T-helper 2 cell treated with Interferon-gamma antibody and Interleukin-4, amounts not matched to agents 5 μg/mL and 100 μg/mL, for 36 hours (primary cell): ENCODE measurements at places on chromosomes 6 and 20.

GRCh38 chr6:41587131-41587879 lies 41.1 kb downstream of the FOXP4 start:
- DNase-seq, result no peak

GRCh38 chr6:98847779-98848538 lies 13.6 kb downstream of the POU3F2 start:
- DNase-seq, result no peak

DNA sequence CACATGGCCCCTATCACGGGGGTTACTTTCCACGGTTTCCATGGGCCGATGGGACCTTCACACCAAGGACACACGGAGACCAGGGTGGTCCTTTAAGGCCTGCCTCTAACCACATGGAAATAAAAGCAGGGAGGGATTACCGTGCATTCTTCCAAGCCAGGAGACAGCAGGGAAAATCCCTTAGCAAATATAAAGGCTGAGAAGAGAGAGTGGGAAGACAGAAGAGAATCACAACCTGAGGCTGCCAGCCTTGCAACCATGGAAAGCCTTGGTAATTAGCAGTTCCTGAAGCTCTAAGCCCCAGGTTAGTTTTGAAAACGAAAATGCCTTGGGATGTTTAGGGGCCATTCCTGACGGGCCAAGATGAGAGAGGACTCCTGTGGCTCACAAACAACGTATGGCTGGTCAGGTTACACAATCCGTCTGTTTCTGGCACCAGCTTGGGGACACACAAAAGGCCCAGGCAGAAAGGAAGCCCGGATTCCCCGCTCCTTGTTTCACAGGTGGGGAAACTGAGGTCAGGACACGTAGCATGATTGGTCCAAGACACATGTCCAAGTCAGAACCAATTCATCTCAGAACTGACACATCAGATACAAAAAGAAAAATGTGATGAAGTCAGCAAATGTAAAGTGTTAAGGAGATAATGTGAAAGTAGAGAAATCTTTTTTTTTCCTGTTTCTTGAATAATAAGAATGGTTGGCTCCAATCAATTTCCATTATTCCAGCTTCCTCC lies 2.8 kb downstream of the PREX1 start:
- no peak for DNase-seq

GRCh38 chr6:170388113-170388512 lies 81.6 kb downstream of the FAM120B start:
- DNase-seq, result no peak

- peak; percentile 45 for DNase-seq
Measured at GRCh38 chr6:35718911-35719381, 17.9 kb upstream of the ARMC12 start.

- no peak for DNase-seq
Measured at GRCh38 chr6:97053643-97054411, 129.3 kb downstream of the KLHL32 start.

- DNase-seq, result peak; percentile 58
Measured at GRCh38 chr6:13873288-13874190, 51.2 kb upstream of the RNF182 start.

DNA sequence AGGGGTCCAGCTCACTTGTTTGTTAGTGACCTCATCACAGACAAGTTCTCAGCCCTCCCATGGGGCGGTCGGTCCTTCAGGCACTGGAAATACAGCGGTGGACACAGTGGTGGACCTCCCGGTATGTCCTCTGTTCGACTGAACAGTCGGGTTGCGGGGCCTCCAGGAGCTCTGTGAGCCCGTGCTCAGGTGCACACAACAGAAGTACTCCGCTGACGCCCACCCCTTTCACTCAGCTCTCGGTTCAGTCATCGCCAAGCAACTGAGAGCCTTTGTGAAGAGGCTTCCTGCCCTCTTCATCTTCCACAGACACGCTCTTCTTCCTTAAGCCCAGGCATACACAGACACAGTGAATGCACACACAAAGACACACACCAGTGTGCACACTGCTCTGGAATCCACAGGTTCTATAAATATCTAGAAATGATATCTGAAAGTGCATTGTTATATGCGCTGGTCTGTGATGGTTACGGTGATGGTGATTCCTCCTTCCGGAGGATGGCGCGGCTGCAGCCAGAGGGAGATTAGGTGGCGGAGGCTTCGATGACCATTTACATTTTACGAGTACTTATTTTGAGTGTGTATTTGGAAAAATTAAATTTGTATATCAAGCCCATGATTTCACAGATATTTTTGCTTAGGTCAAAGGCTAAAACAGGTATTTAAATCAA lies 46.8 kb upstream of the BHLHE23 start:
- DNase-seq, result no peak

- no peak for DNase-seq
Measured at GRCh38 chr20:44389871-44390270, 34.4 kb downstream of the HNF4A start.

- DNase-seq, result no peak
Measured at GRCh38 chr6:69489970-69490369, 306.8 kb downstream of the LMBRD1 start.

GRCh38 chr6:88263591-88263990 lies 97.4 kb upstream of the CNR1 start:
- no peak for DNase-seq

- no peak for DNase-seq
Measured at GRCh38 chr6:96923400-96923799, 1.1 kb upstream of the KLHL32 start.

- no peak for DNase-seq
Measured at GRCh38 chr6:23176883-23177282, 607.5 kb downstream of the HDGFL1 start.

DNA sequence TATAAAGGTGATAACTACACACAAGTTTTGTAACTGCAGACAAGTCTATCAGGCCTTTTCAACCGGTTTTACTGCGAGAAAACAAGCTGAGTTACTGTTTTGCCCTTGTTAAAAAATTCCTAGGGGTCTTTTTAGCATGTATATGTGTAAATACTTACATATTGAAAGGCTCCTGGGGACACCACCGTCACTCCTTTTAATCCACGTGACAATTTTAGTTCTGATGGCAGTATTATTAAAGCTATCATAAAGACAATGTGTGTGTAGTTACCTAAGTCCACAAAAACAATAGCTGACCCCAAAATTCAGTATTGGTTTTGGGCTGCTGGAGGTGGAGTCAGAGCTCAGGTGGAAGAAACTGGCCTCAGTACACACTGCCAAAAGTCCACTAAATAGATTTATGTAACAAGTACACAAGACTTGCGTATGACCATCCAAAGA lies 41.3 kb upstream of the HFE start:
- DNase-seq, result no peak

DNA sequence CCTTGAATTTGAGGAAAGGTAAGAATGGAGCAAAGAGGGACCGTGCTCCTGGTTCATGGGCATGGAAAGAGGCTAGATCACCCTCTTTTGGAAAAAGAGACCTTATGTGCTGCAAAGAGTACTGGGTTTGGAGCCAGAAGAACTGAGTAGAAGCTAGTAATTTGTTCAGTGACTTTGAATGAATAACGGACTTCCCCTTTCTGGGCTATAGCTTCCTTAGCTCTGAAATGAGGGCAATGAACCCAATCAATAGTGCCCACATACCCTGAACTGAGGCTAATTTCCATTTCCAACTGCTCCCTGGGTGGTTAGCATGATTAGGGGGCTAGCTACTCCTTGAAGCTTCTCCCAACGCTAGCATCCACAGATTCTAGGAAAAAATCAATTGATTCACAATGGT lies 121.4 kb downstream of the UNC5CL start:
- DNase-seq, result no peak

DNA sequence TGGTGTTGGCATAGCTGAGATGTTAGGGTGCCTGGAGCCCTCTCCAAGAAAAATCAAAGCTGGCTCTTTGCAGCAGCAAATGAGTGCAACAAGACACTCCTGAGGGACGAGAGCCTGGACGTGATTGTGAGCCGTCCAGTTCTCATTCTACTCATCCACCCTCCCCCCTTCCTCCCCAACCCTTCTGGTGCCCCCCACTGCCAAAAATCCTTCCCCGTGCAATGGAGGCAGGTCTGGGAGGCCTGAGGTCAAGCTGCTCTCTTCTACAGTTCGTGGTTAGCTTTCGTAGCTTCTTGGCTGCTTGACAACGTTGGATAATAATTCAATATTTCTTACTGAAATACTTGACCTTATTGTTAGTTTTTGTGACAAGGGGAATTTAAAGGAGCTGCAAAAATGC lies 185.3 kb upstream of the SUPT3H start:
- DNase-seq, result no peak

- DNase-seq, result no peak
Measured at GRCh38 chr6:26383624-26384417, 913 bp downstream of the BTN2A2 start.

DNA sequence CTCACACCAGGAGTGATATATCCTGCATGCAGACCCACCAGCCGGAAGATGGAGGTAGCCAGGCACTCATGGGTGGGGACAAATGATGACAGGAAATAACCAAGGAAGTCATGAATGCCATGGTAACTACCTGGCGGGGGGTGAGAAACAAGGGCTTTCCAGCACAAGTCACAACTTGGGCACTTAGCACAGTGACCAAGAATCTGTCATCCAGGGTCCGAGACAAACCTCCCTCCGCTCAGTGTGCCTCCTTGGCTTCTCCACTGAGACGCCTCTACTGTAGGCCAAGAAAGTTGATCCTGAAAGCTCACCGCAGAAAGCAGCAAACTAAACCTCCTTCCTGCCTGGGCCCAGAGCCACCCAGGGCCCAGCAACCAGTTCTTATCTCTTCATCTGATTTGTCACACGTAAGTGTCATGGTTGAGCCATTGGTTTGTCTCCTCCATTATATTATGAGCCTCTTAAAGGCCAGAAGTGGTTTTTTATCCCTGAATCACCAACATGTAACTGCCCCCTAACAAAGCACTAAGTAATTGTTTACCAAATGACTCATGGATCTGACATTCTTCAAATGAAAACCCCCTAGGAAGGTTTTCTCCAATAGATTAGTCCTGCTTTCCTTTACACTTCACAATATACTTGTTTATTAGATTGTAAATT lies 84.3 kb upstream of the TAB2 start:
- DNase-seq, result peak; percentile 77

- DNase-seq, result no peak
Measured at GRCh38 chr6:77986380-77987034, 333.7 kb downstream of the MEI4 start.

GRCh38 chr20:33092361-33092760 lies 12.9 kb downstream of the BPIFB4 start:
- no peak for DNase-seq

GRCh38 chr20:21519136-21519584 lies 5.3 kb upstream of the NKX2-2 start:
- DNase-seq, result no peak

GRCh38 chr6:133644548-133644891 lies 244.4 kb upstream of the TCF21 start:
- no peak for DNase-seq

DNA sequence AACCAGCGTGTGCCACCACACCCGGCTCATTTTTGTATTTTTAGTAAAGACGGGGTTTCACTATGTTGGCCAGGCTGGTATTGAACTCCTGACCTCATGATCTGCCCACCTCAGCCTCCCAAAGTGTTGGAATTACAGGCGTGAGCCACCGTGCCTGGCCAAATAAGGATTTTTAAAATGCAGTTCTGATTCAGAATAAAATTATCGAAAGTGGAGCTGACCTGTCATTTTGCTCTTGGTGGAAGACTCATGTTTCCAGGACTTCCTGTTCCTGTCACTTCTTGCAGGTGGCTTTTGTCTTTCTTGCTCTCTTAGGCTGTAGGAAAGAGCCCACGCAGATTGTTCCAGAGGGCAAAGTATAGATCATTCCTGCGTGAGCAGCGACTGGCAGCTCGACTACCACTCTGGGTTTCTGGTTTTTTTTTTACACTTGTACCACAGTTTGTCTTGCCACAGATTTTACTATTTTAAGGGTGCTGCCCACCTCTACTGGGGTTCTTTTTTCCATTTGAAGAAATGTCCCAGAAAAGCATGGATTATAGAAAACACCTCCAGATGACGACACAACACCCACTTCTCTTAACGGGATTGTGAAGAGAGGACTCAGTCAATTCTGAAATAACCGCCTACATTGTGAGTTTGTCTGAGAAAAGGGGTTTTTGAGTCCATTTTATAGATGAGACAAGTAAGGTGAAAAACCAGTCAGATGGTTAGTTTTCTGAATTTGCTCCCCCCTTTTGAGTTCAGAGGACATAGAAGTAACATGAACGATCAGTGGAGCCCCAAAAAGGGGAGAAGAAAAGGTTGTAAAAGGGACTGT lies 7.5 kb downstream of the JARID2 start:
- DNase-seq, result peak; percentile 27

- no peak for DNase-seq
Measured at GRCh38 chr20:22226849-22227700, 357.3 kb downstream of the FOXA2 start.

DNA sequence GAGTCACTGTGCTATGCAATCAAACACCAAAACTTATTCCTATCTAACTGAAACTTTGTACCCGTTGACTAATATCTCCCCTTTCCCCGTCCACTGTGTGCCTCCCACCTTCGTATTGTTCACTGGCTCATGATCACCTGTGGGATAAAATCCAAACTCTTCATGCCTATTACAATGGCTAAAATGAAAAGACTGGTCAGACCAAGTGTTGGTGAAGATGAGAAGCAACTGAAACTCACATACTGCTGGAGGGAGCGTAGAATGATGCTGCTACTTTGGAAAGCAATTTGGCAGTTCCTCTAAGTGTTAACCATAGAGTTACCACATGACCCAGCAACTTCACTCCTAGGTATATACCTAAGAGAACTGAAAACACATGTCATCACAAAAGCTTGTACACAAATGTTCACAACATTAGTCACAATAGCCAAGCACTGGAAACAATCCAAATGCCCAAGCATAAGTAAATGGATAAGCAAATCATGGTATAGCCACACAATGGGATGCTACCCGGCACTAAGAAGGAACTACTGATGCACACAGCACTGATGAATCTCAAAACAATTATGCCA lies 13.1 kb downstream of the RPS10 start:
- no peak for DNase-seq

DNA sequence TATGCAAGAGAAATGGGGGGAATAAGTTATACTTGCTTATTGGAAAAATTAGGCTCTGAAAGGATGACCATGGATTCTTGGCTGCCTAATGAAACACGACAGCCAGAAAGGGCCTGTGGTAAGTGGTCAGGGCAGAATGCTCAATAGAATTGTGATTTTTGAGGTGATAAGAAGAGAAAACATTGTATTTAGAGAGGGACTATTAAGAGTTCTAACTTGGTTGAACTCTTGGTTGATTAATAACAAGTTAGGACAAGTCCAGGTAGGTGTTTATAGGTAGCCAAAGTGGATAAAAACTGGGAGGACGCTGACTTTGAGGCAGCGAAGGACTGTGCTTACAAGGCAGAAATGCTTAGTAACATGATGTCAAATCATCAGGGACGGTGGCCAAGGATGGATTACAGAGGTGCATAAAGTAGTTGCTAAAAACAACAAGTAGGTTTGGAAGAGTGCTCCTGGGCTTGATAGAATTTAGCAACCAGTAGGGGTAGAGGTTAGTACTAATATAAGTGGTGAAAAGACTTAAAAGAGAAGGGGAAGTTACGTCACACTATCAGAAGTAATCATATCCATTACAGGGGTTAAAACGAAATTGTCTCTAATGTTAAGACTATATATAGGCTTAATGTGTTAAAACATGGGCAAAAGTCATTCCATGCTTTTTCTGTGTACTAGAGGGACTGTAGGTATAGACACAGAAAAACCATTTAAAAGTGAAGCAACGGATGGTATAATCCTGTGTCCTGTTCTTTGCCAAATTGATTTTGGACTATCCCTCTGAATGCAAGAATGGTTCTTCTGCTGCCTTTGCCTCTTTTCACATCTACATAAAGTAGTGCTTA lies 98.6 kb downstream of the EYA4 start:
- DNase-seq, result no peak

- no peak for DNase-seq
Measured at GRCh38 chr6:85390105-85390728, 59.7 kb upstream of the NT5E start.
